ENCODE measurements at places on chromosomes 4 and X.

- DNase-seq: no peak
Measured at GRCh38 chr4:165204462-165204830, 2.9 kb upstream of the KLHL2 start.

DNA sequence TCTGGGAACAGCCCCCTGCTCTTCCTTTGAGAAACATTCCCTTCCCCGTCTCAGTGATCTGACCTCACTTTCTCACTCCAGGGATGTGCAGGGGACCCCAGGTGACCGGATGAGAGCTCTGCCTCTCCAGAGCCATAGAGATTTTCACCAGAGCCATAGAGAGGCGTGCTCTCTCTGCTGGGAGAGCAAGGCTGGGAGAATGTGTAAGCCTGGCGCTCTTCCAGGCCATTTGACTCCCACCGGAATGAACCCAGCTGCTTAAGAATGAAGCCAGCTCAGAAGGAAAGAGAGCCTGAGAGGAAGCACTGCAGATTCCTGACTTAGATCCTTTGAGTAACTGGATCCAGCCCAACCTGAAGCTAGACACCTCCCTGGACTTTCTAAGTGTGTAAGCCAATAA, 106.4 kb downstream of the DHX15 start:
- DNase-seq: no peak

GRCh38 chr4:157217708-157218107, 2.8 kb upstream of the GRIA2 start:
- DNase-seq: no peak

GRCh38 chr4:186819342-186820086, 95.9 kb upstream of the FAT1 start:
- DNase-seq: no peak

DNA sequence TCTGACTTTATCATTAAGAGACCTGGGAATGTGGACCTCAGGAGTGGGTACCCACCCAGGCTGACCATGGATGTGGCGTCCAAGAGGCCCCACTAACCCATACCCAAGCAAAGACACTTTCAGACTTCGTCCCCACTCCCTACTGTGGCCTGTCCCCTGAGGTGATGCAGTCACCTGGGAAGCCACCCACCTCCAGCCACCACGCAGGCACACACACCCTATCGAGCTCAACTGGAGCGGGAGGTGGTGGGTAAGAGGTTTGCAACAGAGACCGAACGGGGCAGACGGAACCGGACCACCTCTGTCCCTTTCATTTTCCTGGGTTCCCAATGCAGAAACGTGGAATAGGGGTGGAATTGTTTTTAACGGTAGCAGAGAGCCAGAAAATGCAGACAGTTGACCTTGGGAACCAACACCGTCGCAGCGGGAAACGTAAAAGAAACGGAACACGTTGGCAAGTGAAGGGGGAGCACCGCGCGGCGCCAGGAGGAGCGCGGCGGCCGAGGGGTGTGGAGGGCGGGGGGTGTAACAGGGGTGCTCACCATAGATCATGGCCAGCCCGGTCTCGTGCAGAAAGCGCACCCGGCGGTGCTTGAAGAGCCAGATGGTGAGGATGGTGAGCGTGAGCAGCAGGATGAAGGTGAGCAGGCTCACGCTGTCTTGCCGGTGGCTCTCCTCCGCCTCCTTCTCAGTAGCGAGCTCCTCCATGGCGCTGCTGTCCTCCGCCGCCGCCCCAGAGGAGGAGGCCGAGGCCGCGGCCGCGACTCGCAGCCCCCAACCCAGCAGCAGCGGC, 559 bp downstream of the SLC9A7 start:
- DNase-seq: no peak

- DNase-seq: no peak
Measured at GRCh38 chr4:38610966-38611431, 53.0 kb upstream of the KLF3 start.

DNA sequence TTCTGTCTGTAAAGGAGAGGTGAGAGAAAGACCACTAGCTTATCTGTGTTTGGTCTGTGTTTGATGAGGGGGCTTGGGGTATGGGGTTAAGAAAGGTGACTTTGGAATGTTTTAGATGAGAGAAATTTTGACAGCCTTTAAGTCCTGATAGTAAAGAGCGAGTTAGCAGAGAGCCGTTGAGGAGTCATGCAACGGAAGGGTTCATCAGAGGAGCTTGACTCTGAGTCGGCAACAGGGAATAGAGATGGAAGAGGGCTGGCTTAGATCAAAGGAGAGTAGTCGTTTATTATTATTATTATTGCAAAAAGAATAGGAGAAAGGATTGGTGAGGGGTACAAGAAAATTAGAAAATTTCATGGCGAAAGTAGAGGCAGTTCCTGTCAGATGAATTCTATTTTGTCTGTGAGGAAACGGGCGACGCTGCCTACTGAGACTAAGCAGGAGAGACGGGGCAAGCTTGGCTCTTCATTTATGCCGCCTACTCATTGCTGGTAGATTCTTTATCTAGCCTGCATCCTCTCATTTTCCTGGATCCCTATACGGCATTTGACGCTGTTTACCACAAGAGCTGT, 473 bp upstream of the VAMP7 start:
- no peak for DNase-seq

DNA sequence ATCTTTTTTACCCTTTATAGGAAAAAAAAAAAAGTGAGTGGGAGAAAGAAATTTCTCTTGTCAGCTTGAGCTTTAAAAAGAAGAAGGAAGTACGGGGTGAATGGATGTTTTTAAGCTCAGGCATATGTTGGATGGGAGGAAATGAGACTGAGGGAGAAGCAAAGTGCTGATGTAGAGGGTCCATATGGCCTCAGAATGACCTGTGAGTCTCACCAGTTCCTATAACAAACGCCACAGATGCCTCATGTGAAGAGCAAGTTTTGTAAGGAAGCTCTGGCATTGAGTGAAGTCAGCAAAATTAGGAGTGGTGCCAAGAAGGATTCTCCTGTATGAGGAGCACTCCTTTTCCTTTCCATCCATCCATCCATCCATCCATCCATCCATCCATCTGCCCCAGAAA, 214.6 kb downstream of the PTTG2 start:
- DNase-seq: no peak
